Left cardiac atrium (tissue), 4 donors: ENCODE measurements at places on chromosomes 6 and 20. TPM values are rescaled to one million over a fixed set of nuclear protein-coding genes. Genes with fewer than 3 reads are reported as not detected.

- DNase-seq, result no peak
Observed at GRCh38 chr6:56640374-56640773, 2.3 kb downstream of the DST start.

GRCh38 chr6:31945507-31946369, at the start of gene CFB:
TSS of gene CFB (plus strand) at chr6:31946095. CDS start at chr6:31946222, 127 bp downstream.
- DNase-seq, result peak; percentile 84

DNA sequence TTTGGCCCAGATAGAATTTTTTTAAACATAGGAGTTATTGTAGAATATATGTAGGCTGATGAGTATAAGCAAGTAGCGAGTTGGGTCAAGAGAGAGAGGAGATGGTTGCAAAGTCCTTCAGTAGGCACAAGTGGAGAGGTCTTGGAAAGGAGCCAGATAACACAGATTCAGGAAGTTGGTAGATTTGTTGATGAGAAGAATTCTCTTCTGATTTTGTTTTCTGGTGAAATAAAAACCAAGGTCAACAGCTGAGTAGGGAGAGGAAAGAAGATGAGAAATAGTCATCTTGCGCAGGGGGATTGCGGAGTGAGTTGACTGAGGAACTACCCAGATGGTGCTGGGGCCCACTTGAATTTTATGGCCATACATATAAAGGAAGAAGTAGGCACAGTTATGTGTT, 17.4 kb upstream of the CD83 start:
- DNase-seq, result no peak

- no peak for DNase-seq
Observed at GRCh38 chr6:116450185-116450710, 10.9 kb upstream of the CALHM6 start.

GRCh38 chr6:26743157-26743821, 83.7 kb upstream of the ZNF322 start:
- peak; percentile 16 for DNase-seq

DNA sequence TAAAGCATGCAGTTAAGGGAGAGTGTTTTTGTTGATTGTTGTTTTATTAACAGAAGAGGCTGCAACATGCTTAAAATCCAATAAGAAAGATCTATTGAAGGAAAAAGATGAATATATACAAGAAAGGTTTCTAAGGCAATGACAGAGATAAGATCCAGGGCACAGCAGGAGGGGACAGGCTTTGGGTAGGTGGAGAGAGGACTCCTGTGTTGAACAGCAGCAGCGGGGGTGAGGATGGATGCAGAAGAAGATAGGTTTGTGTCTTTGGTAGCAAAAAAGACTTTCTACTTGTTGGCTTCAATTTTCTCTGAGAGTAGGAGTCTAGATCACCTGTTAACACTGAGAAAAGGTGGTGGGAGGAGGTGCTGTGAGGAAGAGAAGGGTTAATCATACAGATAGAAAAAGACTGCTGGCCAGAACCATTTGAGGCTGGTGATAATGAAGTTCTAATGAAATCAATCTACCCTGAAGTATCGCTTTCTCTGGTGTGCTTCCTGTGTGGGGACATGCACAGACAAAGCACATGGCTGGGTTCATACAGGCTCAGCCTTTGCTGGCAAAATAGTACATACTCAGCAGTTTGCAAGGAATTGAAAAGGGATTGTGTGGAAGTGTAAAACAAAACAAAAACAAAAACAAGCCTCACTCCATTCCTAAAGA, 17.2 kb upstream of the DST start:
- DNase-seq, result no peak

SLC35A1 gene
- total RNA-seq, result 11.5 TPM

- DNase-seq, result no peak
Observed at GRCh38 chr6:51300510-51300909, 481.8 kb downstream of the TFAP2B start.

- DNase-seq, result peak; percentile 83
Observed at GRCh38 chr6:34273242-34273805, 24.5 kb upstream of the SMIM29 start.

DNA sequence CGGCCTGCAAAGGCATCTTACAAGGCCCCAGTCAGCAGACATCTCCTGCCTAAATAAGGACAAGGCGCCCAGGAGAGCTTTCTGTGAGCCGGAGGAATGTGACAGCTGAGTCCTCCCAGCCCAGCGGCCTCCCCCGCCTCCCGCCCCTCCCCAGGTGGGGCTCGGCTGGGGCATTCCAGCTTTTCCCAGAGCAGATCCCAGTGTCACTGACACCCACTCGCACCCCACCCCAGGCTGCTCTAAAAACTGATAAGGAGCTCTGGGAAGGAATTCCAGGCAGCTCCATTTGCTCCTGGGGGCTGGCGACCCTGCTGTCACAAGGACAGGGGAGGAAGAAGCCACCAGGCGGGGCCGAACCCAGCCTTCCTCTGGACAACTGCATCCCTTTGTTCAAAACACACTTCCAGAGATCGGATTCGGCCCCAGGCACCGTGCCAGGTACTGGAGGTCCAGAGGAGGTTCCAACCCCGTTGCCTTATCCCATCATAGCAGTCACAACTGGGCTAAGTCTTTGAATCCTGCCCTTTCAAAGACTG, 49.7 kb downstream of the JPH2 start:
- peak; percentile 64 for DNase-seq

DNA sequence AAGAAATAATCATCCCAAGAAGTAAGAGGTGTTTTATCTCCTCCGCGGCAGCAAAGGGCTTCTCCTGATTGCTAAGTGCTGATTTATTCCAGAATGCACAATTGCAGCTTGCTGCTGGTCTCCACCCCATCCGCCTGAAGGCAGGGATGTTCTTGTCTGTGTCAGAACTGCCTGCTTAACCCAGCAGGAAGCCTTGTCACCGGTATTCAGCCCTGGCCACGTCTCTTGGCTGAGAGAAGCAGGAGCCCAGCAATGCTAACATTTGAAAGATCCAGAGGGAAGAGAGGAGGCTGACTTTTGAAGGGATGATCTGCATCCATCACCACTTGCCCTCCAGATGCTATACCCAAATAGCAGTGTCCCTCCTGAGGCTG, 4.2 kb downstream of the SCML4 start:
- no peak for DNase-seq

DNA sequence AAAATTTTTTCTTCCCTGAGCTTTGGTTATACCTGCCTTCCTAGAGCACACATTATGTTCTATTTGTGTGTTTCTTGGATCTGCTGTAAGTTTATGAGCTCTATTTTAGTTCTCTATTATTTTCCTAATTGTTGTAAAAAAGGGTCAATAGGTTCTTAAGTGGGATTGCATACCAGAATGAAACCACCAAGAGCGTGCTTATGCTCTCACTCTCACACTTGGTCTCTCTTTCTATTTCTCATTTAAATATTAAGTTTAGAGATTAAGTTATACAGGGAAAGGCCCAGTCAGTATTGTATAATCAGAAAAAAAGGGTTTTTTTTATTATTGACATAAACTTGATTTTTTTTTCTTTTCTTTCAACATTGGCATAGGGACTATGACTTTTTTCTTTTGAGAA, 96.8 kb downstream of the RIMS1 start:
- DNase-seq, result no peak

GRCh38 chr20:18287546-18287914, 797 bp upstream of the ZNF133 start:
- peak; percentile 24 for DNase-seq

- DNase-seq, result peak; percentile 55
Observed at GRCh38 chr6:138115877-138116660, 8.8 kb upstream of the PERP start.

MTFR2 gene
- total RNA-seq, result 1.0 TPM

DNA sequence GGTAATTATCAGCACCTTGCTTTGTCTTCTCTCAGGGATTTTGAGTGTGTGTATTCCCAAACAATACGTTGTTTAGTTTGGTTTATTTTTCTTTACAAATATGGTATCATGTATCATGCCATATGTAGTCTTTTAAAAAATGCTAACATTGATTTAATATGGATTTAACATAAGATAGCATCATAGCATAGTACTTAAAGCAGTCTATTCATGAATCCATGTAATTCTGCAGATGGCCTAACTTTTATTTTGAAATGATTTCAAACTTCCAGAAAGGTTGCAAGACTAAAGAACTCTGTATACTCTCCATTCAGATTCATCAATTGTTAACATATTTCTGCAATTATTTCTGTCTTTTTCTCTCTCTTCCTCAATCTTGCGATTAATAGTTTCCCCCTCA, 7.9 kb downstream of the ZDHHC14 start:
- DNase-seq, result no peak

RPS21 gene
- total RNA-seq, result 733 TPM

COL19A1 gene
- 1.9 TPM for total RNA-seq

B3GALT4 gene
- 7.5 TPM for total RNA-seq

GRCh38 chr20:617934-618690, 8.0 kb upstream of the TCF15 start:
- no peak for DNase-seq

- DNase-seq, result no peak
Observed at GRCh38 chr6:139369068-139369467, 5.4 kb downstream of the CITED2 start.

DNA sequence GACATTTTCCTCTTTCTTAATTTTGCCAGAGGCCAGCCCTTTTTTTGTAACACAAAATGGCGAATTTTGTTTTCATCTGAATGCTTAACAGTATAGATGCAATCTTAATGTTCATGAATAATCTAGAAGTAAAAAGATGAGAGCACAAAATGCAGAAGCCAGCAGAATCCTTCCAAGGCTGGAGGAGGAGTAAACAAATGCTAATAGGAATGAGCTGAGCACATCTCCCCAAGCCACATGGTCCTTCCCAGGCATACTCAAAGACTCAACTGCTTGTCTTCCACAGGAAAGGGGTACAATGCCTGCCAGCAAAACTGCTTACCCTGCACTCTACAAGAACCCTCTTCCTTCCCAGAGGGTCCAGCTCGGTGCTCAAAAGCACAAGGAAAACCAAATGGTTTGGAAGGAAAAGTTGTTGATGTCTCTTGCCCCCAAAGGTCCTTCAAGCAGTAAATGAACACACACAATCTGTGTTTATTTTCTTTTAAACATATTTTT, 155.1 kb downstream of the MOXD1 start:
- DNase-seq, result no peak

NKX2-4 gene
- total RNA-seq, result not detected

ZSCAN16 gene
- total RNA-seq, result 2.4 TPM

GRCh38 chr6:28807682-28808280, 116.0 kb downstream of the TRIM27 start:
- DNase-seq, result no peak

EPPIN gene
- not detected for total RNA-seq

DNA sequence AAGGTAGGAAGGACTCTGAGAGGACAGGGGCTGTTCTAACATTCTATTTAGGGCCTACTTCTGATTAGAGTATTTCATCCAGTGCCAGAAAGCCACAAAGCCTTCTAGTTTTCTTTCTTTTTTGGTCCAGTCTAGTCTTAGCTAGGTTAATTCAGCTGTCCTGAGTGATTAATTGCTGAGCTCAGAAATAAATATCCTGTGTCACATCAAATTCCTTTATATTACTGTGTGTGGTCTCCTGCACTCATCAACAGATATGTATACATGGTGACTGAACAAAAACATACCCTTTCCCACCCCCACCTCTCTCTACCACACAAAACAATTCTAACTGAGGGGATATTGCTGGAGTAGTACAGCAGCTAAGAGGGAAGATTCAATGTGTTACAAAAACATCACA, 601.5 kb upstream of the NRSN1 start:
- DNase-seq, result no peak

- DNase-seq, result no peak
Observed at GRCh38 chr20:740162-740561, 28.1 kb downstream of the SLC52A3 start.

GRCh38 chr6:22231616-22232015, 65.2 kb downstream of the PRL start:
- no peak for DNase-seq

DNA sequence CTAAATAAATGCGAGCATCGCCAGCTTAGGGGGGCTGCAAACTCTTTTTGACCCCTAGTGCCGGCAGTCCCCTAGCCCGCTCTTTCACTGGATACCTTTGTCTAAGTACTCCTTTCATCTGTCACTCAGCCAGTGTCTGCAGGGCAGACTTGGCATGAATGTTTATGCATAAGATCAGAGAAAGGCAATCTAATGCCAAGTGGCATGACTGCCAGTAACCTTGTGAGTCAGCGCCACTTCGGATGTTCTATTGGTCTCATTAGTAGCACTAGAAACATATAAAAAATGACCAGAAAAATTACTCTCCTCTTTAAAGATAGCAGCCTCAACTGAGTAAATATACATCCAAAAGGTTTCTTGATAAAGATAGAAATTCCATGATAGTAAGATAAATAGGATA, 192.2 kb downstream of the TBC1D32 start:
- no peak for DNase-seq

KPNA5 gene
- total RNA-seq, result 12.8 TPM

GRCh38 chr6:3305831-3306230, 47.1 kb downstream of the PSMG4 start:
- no peak for DNase-seq

JARID2 gene
- total RNA-seq, result 8.6 TPM

DNA sequence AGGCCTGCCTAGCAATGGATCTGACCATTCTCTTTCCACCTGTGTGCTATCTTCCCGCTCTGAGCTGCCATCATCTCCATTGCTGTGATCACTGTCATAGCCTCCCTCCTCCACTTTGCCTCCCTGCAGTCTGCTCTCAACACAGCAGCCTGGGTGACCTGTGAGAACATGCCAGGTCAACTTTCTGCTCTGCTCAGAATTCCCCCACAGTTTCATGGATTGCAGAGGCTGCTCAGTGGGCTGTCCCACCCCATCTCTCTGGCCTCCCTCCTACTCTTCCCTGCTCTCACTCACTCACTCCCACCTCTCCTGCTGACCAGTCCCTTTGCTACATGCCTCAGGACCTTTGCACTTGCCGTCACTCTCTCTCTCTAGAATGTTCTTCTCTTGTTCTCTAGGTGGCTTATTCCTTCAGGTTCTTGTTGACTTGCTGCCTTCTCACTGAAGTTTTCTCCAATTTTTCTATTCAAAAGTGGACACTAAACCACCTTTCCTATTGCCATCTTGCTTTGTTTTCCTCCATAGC, 159.9 kb downstream of the CD83 start:
- no peak for DNase-seq

DNA sequence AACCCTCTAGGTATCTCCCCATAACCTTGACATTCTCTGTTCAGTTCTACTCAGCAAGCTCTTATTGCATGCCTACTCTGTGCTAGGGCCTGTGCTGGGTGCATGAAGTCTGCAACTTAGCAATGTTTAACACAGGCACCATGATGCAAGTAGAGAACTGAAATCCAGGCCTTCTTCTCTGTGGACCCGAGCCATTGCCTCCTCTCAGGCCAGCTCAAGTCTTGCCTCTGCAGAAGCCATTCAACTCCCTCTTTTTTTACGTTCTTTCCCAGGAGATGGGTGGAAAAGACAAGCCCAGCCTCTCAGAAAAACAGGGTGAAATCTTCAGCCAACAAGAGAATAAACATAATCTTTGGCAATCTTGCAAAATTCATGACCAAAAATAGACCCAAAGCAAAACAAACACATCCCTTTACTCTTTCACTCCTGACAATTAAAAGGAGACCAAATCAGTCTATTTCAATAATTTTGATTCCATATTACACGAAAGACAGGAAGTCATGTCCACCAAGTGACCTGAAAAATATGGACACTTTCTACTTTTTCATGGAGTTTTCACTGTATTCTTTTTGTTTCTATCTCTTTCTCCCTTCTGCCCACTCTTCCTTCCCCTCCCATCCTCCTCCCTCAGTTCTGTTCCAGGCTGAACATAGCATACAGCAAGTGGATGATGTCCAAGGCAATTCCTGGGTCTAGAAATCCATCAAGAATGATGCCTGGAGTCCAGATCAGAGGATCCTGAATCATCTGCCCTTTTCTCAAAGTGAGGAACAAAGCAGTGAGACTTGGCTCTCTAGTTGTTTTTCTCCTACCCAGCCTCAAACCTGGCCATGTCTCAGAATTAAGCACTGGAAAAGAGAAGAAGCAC, 45.4 kb upstream of the MOCS1 start:
- no peak for DNase-seq

- DNase-seq, result no peak
Observed at GRCh38 chr6:111639266-111639665, 33.6 kb upstream of the TRAF3IP2 start.

ECT2L gene
- 2.8 TPM for total RNA-seq
